Activated CD8-positive, alpha-beta memory T cell treated with anti-CD3 and anti-CD28 coated beads for 1 hour (primary cell): ENCODE measurements at places on chromosomes 2 and 18.
A peak's percentile ranks its signal among the peaks of the same experiment; 100 is the strongest.

- peak; percentile 17 for DNase-seq
Observed at GRCh38 chr2:144162652-144163051, 357.3 kb downstream of the ZEB2 start.

GRCh38 chr2:147487978-147488289 lies 356.9 kb upstream of the ACVR2A start:
- DNase-seq = no peak

GRCh38 chr2:183070942-183071844 lies 7.4 kb upstream of the DUSP19 start:
- no peak for DNase-seq

DNA sequence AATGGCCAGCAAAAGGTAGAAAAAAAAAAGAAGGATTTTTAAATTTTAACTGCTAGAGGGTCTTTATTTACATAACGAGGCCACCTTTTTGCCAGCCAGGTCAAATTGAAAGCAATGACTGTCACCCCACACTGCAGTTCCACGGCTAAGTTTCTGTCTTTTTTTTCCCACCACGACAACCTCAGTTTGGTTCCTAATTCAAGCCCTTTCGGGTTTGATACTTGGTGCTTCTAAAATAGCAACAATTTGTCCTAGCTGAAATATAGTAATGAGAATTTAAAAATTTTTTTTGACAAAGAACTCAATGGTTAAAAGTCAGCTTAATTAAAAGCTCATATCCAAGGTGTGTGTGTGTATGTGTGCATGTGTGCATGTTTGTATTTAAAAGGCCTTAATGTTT lies 16.4 kb upstream of the NMS start:
- DNase-seq = no peak

DNA sequence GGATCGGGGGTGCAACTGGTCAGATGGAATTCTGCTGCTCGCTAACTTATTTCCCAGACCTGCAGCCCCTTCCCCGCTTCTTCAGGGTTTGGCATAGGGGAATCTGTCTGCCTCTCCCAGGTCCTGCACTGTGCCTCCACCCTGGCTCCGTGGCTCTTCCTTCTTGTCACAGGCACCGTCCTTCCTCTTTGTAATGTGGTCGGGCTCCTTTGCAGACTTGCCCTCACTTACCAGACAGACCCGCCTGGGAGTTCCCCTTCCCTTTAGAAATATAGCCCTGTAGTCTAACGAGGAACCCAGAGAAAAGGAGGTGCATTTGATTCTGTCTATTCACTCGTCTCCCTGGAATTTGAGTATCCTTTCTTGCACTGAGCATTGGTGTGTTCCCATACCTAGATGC lies 63.9 kb upstream of the PAX8 start:
- DNase-seq = no peak

DNA sequence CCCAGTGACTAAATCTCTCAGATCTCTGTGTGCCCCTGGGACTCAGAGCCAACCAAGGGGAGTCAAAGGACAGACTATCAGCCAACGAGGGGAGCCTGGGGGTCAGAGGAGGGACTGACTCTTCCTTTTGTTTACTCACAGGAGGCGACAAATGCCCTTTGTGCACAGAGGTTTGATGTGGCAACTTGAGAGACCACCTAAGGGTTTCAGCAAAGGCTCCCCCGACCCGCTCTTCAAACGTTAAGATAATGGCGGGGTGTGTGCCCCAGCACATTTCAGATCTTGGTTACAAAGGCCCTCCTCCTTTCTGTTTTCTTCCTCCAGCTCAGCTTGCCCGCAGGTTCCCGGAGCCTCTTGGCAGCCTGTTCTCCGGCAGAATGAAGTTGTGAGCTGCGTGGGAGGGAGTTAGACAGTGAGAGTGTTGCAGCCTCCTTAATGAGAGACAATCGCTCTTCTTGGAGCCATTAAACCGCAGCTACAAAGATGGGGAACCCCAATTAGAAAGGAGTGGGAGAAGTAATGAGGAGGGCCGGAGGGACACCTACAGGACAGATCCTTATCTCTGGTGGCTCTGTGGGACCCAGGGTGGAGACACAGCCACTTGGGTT lies 76.2 kb downstream of the KIAA2012 start:
- no peak for DNase-seq

- no peak for DNase-seq
Observed at GRCh38 chr2:135997380-135997779, 12.0 kb upstream of the DARS1 start.

GRCh38 chr2:175135177-175135576 lies 32.8 kb downstream of the ATF2 start:
- DNase-seq = no peak

- DNase-seq = no peak
Observed at GRCh38 chr2:211144078-211144477, 587.7 kb downstream of the CPS1 start.

DNA sequence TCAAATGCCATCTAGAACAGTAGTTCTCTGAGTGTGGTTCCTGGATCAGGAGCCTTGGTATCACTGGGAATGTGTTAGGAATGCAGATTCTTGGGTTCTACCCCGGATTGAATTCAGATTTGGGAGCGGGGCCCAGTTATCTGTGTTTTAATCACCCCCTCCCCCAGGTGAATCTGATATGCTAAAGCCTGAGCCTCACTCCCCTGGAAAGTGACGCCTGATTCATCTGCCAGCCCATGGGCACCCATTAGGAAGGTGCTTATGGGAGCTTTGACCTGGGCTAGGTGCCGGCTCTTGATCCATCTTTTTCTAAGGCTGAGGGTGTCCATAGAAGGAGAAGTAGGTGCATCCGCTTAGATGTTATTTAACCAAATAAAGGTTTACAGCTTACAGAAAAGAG lies 199.4 kb downstream of the NEDD4L start:
- no peak for DNase-seq

GRCh38 chr2:111068435-111069058 lies 52.2 kb upstream of the BCL2L11 start:
- DNase-seq = no peak

GRCh38 chr2:224909885-224910573 lies 132.2 kb downstream of the DOCK10 start:
- DNase-seq = no peak

DNA sequence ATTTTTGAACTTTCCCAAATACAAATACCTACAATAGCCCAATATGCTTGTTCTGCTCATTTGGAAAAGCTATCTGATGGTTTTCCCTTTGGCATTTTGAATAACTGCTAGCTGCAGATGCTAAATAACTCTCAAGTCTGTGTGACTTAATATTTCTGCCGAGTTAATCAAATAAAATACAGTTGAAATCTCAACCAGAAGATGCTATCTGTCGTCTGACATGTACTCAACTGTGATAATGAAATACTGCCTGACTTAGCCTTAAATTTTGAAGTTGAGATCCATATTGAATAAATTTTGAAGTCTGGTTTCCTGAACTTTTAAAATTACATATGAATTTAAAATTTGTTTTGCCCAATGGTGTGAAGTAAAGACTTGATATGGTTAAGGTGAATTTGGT lies 204.4 kb upstream of the MEX3C start:
- no peak for DNase-seq

DNA sequence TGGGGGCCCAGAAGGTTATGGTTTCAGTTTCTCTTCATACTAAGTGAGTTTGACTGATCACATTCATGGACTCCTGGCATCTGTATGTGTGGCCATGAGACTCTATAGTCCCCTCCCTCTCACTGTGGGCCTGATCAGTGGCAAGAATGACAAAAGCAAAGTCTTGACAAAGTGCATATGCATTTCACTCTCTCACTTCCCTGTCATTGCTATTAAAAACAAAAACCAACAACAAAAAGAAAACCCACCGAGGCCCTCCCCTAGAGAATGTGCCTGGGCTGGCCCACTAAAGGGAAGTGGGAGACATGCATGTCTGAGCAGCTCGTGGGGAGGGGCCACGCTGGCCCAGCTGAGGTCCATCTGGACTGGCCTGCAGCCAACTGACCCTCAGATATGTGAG lies 600.1 kb upstream of the RAB6C start:
- no peak for DNase-seq

GRCh38 chr18:28961669-28962228 lies 784.8 kb upstream of the CDH2 start:
- DNase-seq = no peak
